Urinary bladder (tissue), 4 donors: ENCODE measurements at places on chromosomes 11 and 22. TPM values are rescaled to one million over a fixed set of nuclear protein-coding genes. Genes with fewer than 3 reads are reported as not detected.

- no peak for DNase-seq
Observed at GRCh38 chr22:44155115-44155514, 25.6 kb upstream of the PARVG start.

- DNase-seq: no peak
Observed at GRCh38 chr11:67051180-67051893, 5.3 kb upstream of the RHOD start.

DNA sequence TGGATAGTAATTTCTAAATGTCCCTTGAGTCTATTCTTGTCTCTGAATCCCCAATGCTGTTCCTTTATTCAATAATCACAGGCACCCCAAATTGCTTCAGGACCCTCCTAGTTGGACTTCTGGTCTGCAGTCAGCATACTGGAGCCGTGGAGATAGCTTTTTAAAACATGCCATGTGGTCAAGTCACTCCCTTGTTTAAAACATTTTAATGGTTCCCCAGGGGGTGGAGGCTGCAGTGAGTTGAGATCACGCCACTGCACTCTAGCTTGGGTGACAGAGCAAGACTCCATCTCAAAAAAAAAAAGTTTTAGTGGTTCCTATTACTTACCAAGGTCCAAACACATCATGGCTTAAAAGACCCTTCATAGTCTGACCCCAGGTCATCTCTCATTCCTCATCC is 220.3 kb downstream of the ADAMTS15 start:
- DNase-seq: no peak

DNA sequence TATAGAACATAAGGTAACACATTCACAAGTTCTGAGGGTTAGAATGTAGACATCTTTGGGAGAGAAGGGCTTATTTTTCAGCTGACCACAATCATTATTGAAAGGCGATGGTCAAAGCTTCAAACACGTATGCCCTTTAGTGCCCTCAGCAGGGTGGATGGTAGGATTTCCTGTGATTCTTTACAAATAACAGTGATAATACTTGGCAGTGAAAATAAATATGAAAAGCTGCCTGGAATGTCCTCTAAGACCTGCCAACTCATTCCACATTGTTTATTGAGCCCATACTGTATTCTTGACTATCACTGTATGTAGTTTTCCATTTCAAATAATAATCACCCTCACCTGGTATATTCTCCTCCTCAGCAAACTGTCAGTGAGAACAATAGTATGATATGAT is 13.7 kb upstream of the MPEG1 start:
- no peak for DNase-seq

DNA sequence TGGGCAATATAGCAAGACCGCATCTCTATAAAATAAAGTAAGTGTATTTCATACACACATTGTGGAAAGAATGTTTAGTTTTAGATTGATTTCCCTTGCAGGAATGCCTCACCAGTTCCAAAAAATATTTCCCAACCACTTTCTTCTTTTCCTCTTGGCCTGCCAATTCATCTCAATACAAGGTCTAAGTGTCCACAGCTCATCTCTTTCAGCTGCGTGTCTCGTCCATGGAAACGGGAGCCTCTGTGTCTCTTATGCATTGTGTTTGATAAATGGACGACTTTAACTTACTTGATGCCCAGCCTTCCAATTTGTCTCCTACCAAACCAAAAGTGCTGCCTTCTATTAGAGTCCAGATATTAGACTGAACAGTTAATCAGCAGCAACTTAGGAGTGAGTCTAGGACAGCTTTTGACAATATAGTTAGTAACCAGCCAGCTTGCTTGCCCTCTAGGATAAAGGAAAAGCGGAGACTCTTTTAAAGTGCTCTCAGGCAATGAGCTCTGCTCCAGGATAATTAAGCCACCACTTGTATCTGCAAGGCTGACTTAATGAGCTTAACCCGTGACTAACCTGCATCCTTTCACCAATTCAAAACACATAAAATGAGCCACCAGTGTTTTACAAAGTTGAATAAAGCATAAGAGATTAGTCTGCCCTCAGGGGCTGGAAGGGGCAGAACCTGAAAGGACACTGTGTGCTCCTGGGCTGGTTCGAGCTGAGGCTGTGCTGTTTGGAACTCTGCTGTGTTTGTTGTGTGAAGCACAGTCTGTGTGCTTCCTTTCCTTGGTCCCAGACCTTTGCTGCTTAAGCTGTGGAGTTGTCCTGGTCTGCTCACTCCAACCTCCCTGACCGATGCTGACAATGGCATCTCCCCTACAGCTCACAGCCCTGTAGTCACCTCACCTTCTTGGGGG is 27.5 kb downstream of the FBXO7 start:
- DNase-seq: no peak

DNA sequence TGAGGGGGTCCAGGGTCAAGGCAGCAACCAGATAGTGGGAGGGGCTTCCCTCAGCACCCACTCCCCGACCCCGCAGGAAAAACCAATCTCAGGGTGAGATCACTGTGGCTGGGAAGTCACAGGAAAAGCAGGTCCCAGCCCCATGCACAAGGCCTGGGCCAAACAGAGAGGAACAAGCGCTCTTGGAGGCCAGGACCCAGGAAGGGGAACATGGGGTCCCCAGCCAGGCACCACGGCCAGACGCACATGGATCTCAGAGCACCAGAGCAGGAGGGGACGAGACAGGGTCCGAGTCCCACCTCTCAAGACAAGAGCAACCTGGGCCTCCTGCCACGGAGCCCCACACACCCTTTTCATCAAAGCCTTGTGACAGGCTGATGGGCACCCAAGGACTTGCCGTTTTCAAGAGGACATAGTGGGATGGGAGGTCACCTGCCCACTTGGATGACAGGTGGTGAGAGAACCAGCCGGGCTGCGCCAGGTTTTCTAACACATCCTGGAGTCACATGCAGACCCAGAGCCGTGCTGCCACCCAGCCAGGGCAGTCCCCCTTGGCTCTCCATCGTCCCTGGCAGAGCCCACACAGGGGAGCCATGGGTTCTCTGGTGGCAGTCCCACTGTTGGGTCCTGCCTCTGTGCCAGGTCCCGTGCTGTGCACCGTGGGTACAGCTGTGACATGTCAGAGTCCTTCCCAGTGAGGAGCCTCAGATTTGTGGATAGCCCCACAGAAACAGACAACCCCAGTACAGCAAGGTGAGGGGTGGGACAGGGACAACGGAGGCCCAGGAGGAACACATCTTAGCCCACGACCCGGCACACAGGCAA is 13.2 kb downstream of the POLR3H start:
- DNase-seq: no peak

- no peak for DNase-seq
Observed at GRCh38 chr11:87901341-87901740, 273.9 kb downstream of the RAB38 start.

GRCh38 chr11:124643605-124644425 is 21.2 kb downstream of the TBRG1 start:
- no peak for DNase-seq

GRCh38 chr11:122094836-122095235 is 21.2 kb downstream of the BLID start:
- no peak for DNase-seq

- no peak for DNase-seq
Observed at GRCh38 chr11:121890377-121890776, 225.6 kb downstream of the BLID start.

DNA sequence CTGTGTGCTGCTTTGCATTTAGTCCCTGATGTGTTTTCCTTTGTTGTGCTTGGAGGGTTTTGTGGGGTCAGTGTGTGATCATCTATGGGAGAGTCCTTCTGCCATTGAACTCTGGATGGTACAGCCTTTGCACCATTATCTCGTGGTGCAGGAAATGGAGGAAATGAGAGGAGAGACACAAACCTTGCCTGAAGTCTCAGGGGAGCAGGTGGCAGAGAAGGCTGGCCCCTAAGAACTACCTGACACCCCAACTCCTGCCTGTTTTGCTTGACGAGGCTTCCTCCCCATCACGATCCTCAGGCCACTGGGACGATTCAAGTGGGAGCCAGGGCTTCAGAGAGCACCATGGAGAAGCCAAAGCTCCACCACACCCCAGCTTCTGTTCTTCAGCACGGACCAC is 1316.4 kb downstream of the TBC1D22A start:
- DNase-seq: no peak

GRCh38 chr11:20631519-20632168 is 32.2 kb downstream of the SLC6A5 start:
- no peak for DNase-seq

- no peak for DNase-seq
Observed at GRCh38 chr11:25423436-25424199, 908.3 kb upstream of the ANO3 start.

DNA sequence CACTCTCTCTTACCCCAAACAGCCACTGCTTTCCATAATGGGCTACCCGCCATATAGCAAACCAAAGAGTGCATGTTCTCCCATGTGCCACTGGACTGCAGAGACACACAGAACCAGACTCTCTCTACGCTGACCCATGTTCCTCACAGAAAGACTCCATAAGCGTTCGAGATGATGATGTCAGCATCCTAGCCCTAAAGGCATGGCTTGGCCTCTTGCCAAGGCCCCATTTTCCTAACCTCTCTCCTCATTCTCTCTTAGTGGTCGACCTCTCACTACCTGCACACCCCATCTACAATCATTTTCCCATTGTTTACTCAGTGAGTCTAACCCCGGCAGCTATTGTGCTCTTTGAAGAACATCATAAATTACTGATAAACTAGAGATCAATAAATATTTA is 4.9 kb downstream of the NDUFC2 start:
- no peak for DNase-seq

DNA sequence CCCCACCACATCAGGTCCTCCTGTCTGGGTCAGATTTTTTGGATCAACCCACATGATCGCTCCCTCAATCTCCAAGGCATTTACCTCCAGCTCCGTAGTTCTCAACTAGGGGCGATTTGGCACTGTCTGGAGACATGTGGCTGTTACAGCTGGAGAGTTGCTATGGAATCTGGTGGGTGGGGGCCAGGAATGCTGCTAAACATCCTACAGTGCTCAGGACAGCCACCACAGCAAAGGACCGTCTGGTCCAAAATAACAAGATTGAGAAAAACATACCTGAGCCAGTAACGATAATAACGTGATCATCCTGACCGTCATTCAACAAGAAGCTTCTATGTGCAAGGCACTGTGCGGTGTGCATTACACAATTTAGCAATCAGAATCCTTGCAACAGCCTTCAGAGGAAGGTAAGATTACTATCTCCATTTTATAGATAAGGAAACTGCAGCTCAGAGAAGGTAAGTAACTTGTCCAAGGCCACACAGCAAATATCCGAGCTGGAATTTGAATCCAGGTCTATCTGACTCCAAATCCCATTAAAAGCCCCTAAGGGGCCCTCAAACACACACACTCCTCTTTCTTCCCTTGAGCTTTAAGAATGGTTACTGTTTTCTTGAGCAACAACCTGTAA is 14.3 kb upstream of the CRY2 start:
- DNase-seq: no peak

DNA sequence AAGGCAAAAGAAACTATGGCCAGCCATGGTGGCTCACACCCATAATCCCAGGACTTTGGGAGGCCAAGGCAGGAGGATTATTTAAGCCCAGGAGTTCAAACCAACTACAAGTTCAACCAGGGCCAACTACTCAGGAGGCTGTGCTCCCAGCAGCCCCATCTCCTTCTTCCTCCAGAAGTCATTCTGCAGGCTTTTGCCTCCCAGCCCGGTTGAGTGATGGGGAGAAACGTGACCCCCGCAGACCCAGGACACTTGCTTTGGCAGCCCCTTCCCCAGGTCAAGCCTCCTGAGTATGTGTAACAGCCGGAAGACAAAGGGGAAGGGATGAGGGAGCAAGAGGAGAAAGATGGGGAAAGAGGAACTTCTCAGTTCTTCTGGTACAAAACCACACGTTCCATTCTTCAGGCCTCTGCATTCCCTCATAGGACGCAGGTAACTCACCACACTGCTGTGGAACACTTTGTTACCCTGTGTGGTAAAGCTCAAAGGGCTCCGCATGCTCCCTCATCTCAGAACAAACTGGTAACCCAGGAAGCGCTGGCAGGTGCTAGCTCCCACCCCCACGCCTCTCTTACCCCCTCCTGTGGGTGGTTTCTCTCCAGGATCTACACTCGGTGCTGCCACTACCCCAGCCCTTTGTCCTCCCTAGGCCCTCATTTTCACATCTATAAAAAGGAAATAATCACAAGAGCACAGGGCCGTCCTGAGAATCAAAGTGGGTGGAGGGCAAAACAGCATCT is 4.0 kb downstream of the SULT4A1 start:
- DNase-seq: no peak

DNA sequence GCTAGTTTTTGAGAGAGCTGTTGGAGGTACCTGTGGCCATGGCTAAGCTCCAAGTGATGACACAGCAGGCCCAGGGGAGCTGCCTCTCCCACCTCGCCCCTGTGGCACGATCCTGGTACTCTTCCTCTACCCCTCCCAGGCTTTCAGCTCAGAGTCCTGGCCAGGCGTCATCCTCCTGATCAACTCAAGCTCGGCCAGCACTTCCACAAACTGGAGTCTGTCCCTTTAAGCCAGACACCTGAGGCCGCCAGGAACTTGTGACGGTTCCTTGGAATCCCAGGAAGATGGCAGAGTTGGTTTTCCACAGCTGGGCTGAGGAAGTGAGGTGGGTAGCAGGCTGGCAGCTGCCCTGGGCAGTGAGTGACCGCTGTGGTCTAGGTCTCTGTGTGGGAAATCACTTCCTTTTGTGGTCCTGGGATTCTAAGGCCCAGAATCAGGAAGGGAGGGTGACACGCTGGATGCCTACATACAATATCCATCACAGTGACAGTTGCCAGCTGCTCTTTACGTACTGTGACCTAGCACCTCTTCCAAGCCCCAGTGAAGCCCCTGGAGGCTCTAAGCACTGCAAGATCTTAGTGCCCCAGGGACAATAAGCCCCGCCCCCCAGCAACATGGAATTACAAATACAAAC is 3.2 kb upstream of the CST6 start:
- DNase-seq: no peak

DNA sequence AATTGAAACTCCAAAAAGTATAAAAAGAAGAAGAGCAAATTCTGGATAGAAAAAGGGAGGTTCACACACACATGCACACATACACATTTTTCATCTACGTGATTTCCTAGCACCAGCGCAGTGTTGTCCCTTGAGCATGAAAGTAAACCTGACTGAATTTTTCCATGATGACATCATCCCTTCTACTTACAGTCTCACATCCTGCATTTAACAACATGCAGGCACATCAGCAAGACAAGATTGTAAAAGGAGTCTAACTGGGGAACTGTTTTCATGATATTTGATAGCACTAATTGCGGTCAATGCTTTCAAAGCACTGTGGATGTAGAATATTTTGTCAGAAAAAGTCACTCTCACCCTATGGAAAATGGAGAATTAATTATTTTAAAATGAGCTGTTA is 36.6 kb downstream of the GAS2 start:
- DNase-seq: peak; percentile 71

The IL17REL gene
- total RNA-seq: not detected

The CALCA gene
- not detected for total RNA-seq

The TREH gene
- total RNA-seq: not detected

The OVCH2 gene
- 3.3 TPM for total RNA-seq

The GNG3 gene
- total RNA-seq: 0.37 TPM

The CDC42EP1 gene
- total RNA-seq: 6.6 TPM

The TRIM29 gene
- 32.3 TPM for total RNA-seq

The RAPSN gene
- 3.0 TPM for total RNA-seq

The GAL3ST1 gene
- 0.63 TPM for total RNA-seq

The CARD18 gene
- total RNA-seq: not detected

The MOV10L1 gene
- total RNA-seq: 9.7 TPM

The HSPB2 gene
- total RNA-seq: 1.6 TPM

The KCNK4 gene
- total RNA-seq: not detected

The MICALL1 gene
- 22.7 TPM for total RNA-seq
